ENCODE measurements at places on chromosomes 4 and X.

GRCh38 chr4:17068891-17069290 lies 170.4 kb upstream of the LDB2 start:
- no peak for DNase-seq

GRCh38 chr4:147578593-147578992 lies 38.6 kb upstream of the TMEM184C start:
- no peak for DNase-seq

GRCh38 chr4:181855307-181855706 lies 387.9 kb upstream of the TENM3 start:
- no peak for DNase-seq

DNA sequence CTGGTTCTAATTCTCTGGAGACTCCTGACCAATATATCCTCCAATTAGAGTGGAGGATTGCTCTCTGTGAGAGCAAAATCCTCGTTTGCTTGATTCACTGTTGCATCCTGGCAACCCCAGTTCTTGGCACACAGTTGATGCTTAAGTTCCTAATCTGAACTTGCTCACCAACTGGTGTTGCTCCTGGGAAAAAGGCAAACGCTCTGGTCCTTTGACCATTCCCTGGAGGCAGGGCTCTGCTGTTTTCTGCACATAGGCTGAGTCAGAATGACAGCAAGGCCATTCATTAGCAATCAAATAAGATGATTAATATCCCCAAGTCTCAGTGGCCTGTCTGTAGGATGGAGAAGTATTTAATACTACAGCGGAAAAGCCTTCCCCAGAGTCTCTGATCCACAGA lies 172.7 kb upstream of the TBC1D9 start:
- no peak for DNase-seq

GRCh38 chr4:84279678-84280077 lies 219.4 kb downstream of the NKX6-1 start:
- DNase-seq = no peak

DNA sequence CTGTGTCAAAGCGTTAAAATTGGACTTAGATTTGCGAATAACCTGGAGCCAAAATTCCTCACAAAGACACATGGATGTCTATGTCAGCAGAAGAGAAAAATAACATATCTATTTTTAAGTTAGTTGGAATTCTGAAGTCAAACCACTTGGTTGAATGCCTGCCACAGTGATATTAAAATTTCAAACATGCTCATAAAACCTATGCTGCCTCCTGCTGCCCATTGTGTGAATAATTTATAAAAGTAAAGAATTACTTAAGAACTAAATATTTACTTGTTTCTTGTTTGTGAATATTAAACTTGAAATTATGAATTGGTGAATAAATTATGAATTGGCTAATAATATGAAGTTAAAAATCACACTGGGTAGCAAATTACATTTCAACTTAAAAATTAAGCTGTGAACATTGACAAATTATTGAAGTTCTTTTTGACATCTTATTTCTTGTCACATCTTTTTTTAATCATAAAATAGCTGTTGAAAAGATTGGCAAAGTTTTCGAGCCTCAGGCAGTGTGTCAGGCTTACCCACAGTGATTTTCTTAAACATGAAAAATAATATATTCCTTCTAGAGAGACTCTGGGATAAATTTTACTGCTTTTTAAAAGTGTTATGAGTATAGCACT lies 35.4 kb downstream of the FABP2 start:
- no peak for DNase-seq

DNA sequence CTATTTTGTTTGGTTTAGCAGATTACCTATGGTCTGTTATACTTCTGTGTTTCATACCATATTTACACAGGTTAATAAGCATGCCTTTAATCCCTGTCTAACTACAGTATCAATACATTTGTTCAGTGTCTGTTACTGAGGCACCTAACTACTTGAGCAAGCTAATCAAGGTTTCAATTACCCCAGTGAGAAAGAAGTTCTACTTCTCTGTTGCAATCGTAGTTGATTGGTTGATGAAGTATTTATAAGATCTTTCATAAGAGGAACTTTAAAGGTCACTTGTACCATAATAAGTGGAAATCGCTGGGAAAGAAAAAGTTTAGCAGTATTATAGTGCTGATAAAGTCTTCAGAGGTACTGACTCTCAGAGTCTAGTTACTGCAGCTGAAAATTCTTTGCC lies 490.6 kb downstream of the RPA4 start:
- DNase-seq = no peak

DNA sequence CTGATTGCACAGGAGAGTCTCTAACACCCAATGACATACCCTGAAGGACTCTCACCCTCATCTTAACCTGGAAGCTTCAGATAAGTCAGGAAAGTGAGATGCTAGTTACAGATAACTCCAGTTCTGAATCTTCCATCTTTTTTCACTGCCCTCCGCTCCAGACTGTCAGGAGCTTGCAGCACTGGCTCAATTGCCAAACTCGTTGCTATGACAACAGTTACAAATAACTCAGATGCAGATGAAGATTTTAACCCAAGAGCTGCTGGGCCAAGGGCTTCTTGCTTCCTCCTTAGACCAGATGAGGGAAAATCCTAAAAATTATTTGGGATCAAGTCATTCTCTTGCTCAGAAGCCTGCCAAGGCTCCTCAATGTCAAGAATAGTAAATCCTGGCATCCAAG lies 109.1 kb upstream of the HUWE1 start:
- no peak for DNase-seq

DNA sequence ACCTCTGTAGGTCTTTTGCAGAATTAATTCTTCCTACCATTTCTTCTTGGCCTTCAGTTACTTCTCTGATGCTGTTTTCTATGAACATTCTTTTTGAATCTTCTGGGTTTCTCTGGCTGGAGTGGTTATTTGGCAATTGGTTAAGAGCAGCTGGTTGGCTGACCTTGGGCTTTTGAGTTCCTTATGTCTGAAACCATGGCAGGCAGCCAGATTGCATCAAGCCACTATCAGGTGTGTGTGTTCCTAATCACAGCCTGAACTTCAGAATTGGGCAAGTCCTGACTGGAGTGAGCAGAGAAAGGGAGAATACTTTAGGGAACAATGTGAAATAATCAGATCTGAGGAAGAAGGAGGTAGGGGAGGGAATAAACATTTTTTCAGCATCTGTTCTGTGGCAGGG lies 90.2 kb downstream of the ARHGAP10 start:
- no peak for DNase-seq

DNA sequence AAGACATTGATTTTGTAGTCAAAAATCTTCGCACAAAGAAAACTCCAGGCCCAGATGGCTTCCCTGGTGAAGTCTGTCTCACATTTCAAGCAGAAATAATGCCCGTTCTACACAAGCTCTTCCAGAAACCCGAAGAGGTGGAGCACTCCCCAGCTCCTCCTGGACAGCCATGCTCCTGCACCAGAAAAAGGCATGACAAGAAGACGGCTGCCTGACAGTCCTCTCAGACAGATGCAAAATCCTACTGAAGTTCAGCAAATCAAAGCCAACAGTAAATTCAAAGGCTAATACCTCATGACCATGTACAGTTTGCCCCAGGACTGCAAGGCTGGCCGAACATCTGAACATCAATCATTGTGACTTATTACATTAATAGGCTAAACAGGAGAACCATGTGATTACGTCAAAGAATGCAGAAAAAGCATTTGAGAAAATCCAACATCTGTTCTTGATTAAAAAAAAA lies 30.8 kb upstream of the MXD4 start:
- no peak for DNase-seq

DNA sequence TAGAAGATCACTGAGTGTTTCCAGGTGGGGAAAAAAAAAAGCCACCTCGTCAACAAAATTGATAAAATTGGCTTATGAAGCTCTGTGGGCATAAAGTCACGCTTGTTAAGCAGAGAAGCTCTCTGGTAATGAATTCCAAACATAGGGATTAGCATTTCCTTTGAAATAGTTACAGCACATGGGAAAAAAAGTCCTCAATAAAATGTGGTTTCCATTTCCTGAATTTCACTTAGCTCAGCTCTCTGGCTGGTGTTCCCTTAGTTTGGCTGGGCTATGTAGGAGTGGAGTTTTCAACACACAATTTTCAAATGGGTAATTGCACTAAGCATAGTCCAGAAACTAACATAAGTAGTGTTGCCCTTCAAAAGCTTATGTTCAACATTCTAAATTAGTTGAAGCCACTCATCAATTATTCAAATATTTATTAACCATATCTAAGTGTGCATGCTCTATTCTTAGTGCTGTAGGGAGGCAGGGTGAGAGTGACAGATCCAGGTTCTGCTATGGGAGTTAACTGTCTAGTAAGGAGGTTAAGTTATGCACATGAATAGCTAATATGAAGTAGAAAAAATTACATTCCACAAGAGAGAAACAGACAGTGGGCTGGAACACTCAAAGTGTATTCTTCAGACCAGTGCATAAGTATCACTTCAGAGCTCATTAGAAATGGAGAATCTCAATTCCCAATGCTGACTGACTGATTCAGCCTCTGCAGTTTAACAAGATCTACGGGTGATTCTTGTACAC lies 445.7 kb downstream of the SMARCA1 start:
- DNase-seq = no peak

- no peak for DNase-seq
Measured at GRCh38 chr4:41202820-41203568, 11.3 kb downstream of the APBB2 start.

DNA sequence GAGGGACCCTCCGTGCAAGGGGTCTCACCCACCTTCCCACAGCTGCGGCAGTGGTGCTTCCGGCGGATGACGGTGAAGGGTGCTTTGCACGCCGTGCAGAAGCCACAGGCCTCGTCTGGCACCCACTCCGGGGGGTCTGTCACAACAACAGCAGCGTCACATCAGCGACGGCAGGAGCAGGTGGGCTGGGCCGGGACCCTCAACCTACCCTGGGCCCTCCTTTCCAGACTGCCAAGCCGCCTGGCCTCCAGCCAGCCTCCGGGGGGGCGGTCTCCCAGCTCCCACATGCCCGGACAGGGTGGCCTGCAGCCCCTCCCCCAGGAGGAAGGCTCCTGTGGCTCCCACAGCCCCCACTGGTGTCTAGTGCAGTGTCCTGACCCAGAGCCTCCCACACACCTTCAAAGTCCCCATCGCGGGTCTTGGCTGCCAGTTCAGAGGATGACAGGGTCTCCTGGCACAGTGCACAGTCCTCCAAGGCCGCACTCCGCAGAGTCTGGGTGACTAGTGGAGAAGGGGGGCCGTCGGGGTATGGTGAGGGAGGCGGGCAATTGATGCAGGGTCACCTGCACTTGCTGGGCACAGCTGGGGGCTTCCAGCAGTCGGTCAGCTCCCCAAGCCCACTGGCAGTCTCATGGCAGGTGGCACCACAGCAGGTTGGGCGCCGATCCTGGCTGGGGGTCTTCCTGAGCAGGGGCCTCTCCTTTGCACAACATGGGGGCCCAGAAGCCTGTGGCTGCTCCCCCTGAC lies 9.5 kb upstream of the MXD4 start:
- no peak for DNase-seq

DNA sequence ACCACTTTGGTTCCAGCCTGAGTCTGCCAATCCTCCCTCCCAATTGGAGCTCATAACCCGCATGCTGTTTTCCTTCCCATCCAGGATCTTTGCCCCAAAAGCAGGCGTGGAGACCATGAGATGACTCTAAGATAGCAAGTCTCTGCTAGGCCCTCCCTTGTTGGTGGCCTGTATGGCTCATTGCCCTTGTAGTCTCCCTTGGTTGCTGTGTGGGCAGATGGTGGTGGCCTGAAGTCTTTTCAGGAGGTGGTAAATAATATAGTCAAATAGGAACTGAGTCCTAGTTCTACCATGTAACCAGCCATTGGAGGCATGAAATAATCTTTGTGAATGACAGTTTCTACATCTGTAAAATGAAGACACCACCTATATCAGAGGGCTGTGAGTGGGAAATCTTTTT lies 1.2 kb downstream of the ATP6AP1 start:
- no peak for DNase-seq

- DNase-seq = no peak
Measured at GRCh38 chrX:56232221-56233082, at the start of gene KLF8. KLF8 (plus strand) TSS chrX:56232356; CDS start chrX:56233335, 979 bp downstream.

GRCh38 chrX:4978613-4979012 lies 1250.1 kb downstream of the NLGN4X start:
- DNase-seq = no peak

DNA sequence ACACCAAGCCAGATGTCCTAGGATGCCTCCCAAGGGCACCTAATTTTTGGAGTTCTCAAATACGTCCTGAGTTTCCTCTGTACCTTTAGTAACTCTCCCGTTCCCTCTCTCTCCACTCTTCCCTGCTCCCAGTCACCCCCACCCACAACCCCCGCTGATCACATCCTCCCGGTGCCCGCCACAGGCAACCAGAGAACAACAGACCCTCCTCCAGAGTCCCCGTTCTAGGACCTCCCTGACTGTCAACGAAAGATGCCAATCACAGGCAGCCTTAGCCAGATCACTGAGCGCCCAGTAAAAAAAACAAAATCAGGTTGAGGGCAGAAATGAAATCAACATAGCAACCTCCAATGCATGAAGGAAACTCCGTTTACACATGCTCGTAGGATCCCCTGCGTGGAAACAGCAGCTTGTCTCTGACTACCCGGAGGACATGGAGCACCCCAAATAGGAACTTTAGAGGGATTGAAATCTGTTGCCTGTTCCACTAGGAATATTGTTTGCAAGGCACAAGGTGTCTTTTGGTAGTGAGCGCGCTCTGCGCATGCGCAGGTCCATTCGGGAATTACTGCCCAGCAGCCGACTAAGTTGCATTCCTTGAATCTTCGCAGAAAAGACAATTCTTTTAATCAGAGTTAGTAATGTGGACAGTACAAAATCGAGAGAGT lies at the start of gene GABRB1:
Gene GABRB1 (plus strand): TSS at position 557 of the 668 bp plus-strand sequence.
- peak; percentile 20 for DNase-seq

DNA sequence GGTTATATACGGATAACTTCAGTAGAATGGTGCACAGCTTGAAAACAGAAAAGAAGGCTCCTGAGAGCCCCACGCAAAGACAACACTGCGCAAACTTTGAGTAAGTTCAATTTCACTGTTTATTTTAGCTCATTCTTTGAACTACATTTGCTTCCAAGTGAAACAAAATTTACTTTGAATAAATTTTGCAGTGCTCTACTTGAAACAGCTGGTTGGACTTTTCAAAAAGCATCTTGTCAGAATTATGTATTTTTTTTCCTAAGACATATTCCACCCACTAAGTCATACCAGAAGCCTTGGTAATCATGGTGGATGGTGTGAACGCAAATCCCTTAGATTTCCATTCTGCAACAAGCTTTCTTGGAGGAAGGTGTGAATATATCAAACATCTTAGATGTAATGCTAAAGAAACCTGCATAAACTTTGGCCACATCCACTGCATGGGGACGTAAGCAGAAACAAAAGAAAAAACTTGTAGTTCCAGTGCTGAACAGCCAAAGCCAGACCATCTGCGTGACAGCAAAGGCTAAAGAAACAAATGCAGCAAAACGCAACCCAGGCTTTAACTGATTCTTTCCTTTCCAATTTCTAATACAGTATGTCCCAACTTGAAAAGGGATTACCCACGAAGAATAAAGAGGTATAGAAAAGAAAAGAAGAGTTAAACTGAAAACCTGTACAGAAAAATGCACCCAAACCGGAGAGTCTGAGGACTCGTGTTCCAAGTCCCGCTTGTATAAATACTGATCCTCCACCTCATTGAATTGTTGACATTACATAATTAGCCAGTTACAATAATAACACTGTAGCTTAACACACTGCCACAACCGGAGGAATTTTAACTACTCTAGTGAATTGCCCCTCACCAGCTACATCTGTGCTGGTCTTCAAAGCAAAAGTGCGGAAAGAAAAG lies 90.9 kb downstream of the SH3RF1 start:
- DNase-seq = no peak

Measured in glomerular endothelial cell (primary cell).